RWPE1 (cell line): ENCODE measurements at places on chromosomes 4 and X.

DNA sequence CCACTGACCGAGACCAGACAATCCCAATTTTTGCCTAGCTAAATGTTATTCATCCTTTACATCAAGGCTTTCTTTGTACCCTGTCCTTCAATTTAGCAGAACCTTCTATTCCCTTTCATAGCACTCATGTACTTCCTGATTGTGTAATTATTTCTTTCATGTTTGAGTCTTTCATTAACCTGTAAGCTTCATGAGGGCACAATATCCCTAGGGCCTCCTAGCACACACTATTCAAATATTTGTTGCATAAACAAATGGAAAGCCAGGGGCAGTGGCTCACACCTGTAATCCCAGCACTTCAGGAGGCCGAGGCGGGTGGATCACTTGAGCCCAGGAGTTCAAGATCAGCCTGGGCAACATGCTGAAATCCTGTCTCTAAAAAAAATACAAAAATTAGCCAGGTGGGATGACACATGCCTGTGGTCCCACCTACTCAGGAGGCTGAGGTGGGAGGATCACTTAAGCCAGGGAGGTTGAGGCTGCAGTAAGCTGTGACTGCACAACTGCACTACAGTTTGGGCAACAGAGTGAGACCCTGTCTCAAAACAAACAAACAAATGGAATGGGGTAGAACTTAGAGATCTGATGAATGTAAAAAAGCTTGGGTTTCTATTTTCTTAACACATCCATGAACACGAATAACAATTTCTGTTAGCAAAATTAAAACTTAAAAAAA is 59.0 kb downstream of the SAT1 start:
- no peak for DNase-seq

DNA sequence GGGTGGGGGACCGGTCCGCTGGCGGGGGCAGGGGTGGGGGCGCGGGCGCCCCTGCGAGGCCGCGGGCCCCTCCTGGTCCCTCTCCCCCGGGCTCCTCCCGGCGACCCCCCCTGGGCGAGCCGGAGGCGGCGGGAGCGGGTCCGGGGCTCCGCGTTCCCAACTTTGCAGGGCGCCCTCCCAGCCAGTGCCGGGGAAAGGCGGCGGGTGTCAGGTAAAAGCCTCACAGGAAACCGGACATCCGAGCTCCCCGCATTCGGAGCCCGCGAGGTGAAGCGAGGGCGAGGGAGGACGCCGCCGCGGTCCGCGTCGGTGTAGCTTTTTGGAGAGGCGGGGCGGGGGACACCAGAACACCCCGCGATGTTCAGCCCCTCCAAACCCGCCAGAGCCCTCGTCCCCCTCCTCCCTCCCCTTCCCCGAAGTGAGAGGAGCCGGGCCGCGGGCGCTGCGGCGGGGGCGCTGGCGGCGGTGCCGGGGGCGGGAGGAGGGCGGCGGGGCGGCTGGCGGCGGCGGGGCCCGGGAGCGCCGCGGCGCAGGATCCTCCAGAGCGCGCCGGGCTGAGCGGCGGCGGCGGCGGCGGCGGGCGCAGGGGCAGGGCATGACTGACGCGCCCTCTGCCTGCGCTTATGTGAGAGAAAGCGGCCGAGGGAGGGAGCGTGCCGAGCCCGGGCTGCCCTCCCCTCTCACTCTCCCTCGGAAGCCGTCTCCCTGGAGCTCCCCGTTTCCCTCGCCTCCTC is at the start of gene VEGFC:
VEGFC (minus strand) TSS at position 597 of the 734 bp plus-strand sequence. CDS start 611 bp downstream, outside the sequence.
- peak; percentile 43 for DNase-seq

DNA sequence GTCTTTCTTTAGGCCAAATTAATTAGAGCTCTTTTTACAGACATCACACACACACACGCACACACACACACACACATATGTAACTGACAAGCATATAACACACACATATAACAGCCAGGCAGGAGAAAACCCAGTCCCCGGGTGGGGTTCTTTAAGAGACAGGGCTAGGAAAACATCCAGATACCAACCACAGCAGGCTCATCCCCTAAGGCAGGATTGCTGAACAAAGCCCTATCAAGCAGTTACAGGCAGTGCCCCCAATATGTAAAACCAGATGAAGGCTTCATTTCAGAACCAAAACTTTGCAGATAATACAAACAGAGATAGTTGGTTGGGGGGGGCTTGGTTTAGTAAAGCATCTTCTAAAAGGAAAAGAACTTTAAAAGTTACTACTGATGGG is 18.0 kb upstream of the FAM47E start:
- no peak for DNase-seq

DNA sequence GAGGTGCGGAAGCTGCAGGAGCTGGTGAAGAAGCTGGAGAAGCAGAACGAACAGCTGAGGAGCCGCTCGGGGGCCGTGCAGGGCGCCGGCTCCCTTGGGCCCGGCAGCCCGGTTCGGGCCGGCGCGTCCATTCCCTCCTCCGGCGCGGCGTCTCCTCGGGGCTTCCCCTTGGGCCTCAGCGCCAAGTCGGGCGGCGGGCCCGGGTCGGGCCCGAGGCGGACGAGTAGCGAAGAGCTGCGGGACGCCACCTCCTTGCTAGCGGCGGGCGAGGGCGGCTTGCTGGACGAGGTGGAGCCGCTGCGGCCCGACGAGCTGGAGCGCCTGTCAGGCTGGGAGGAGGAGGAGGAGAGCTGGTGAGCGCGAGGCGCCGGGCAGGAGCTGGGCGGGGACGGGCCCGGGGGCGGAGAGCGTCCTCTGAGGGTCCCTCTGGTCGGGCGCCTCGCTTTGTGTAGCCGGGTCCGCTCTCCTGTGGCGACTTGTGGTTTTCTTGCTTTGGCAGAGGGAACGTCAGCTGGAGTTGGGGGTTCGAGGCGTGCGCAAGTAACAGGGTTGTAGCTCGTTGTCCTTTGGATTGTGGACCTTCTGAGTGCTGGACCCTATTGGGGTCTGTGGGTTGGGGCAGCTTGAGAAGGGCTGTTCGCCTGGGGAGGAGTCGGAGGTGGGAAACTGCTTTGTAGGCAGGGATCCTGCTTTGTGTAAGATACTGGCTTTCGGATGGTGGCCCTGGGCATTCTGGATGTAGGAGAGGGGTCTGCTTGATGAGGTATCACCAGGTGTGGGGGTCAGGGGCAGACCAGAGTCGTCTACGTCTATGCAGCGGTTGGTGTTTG is 662 bp downstream of the SLAIN2 start:
- peak; percentile 21 for DNase-seq

- DNase-seq: no peak
Observed at GRCh38 chr4:163804001-163804400, 309.5 kb downstream of the TMA16 start.
